ENCODE measurements at places on chromosomes 16 and 17. TPM values are rescaled to one million over a fixed set of nuclear protein-coding genes. Genes with fewer than 3 reads are reported as not detected.

The CHST4 gene
- total RNA-seq = 0.47 TPM

DNA sequence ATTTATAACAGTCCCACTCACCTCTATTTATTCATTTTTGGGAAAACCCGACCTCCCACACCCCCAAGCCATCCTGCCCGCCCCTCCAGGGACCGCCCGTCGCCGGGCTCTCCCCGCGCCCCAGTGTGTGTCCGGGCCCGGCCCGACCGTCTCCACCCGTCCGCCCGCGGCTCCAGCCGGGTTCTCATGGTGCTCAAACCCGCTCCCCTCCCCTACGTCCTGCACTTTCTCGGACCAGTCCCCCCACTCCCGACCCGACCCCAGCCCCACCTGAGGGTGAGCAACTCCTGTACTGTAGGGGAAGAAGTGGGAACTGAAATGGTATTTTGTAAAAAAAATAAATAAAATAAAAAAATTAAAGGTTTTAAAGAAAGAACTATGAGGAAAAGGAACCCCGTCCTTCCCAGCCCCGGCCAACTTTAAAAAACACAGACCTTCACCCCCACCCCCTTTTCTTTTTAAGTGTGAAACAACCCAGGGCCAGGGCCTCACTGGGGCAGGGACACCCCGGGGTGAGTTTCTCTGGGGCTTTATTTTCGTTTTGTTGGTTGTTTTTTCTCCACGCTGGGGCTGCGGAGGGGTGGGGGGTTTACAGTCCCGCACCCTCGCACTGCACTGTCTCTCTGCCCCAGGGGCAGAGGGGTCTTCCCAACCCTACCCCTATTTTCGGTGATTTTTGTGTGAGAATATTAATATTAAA lies 638 bp upstream of the TMEM88 start:
- no peak for DNase-seq

- no peak for DNase-seq
Measured at GRCh38 chr16:57107321-57107922, 15.0 kb downstream of the CPNE2 start.

- no peak for DNase-seq
Measured at GRCh38 chr17:65809366-65809765, 247.9 kb upstream of the AXIN2 start.

DNA sequence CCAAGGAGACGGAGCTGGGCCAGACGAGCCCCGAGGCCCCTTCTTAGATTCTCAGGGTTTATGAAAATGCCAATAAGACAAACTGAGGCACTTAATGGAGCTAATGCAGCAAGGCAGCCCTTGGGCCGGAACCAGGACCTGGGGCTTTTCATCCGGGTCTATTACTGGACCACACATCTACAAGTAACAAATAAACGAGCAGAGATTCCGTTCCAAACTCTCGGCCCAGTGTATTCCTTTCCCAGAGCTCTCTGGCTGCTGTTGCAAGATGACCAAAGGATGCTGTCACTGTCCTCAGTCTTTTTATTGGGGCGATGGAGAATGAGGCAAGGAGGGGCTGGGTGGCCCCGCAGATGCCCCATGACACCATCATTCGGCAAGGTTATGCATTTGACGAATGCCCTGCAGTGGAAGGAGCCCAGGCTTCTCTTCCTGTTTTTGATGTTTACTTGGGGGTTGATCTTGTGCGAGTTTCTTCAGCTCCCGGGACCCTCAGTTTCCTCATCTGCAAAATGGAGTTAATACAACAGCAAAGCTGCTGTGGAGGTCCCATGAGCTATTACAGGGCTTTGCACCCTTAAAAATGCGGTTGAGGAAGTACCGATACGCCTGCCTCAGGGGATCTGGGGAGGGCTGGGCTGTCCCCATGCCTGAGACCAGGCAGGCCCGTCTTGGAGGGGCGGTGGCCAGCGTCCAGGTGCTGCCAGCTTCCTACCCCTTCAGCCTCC lies 1.1 kb upstream of the NTN1 start:
- DNase-seq = no peak

- no peak for DNase-seq
Measured at GRCh38 chr17:40912486-40913210, 24.8 kb downstream of the KRT23 start.

DNA sequence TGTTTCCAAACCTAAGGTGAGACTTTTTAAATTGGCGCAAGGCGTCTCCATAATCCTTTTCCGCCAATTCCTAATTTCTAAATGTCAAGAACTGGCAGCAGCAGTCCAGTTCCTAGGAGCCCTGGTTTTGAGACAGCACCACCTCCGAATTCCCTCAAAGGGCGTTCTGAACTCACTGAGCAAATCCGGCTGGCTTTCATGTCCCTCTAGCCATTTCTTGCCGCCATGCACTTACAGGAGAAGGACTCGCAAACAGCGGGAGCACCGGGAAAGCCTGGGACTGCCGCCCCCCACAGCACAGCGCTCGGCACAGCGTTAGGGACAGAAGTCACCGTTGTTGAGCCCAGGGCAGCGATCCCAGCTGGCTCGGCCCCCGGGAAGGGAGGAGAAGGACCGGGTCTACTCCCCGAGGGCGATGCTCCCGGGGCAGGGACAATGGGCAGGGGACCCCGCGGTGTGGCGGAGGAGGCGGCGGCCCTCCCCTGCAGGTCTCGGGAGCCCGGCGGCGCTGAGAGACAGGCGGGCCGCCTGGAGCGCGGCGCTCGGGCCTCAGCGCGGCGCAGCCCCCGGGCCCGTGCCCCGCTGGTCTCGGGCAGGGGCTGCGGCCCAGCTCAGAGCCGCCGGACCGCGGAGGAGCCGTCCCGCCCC lies 545 bp downstream of the ARHGAP17 start:
- peak; percentile 44 for DNase-seq

- DNase-seq = no peak
Measured at GRCh38 chr17:57528058-57528451, 217.0 kb downstream of the CCDC182 start.

- DNase-seq = no peak
Measured at GRCh38 chr17:39541652-39542051, 66.1 kb downstream of the NEUROD2 start.

The CCNF gene
- total RNA-seq = 35.9 TPM

GRCh38 chr16:3150346-3151218 lies 15.8 kb downstream of the ZNF213 start:
- DNase-seq = peak; percentile 95

DNA sequence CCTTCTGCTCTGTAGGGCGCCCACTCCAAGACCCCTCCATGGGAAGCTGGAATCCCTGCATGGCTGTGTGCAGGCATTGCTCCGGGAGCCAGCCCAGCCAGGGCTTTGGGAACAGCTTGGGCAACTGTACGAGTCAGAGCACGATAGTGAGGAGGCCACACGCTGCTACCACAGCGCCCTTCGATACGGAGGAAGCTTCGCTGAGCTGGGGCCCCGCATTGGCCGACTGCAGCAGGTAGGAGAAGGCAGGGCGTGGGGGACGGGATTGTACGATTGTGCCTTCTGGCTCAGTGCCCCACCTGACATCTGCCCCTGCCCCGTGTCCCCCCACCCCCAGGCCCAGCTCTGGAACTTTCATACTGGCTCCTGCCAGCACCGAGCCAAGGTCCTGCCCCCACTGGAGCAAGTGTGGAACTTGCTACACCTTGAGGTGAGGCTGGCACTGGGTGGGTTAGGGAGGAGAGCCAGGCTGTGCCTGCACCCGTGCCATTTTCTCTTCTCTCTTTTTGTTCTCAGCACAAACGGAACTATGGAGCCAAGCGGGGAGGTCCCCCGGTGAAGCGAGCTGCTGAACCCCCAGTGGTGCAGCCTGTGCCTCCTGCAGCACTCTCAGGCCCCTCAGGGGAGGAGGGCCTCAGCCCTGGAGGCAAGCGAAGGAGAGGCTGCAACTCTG lies 8.7 kb upstream of the TMEM88 start:
- DNase-seq = no peak

GRCh38 chr17:44568945-44569858 lies 11.9 kb downstream of the FZD2 start:
- peak; percentile 58 for DNase-seq

The KRT12 gene
- not detected for total RNA-seq

- DNase-seq = no peak
Measured at GRCh38 chr16:68664297-68664696, 19.2 kb downstream of the CDH3 start.

DNA sequence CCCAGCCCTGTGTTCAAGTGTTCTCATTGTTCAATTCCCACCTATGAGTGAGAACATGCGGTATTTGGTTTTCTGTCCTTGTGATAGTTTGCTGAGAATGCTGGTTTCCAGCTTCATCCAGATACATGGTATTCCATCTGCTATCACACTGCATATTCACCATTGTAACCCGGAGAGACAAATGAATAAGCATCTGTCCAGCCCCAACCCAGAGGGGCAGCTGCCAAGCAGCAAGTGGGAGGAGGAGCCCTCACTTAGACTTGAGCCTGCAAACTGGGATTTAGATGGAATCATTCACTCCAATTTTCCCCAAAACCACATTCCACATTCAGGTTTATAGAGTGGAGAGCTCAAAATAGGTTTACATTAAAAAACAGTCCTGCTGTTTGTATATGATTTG lies 41.6 kb downstream of the SHISA6 start:
- no peak for DNase-seq

The PGAP3 gene
- 9.5 TPM for total RNA-seq

GRCh38 chr17:54013072-54013471 lies 190.3 kb downstream of the KIF2B start:
- DNase-seq = no peak

DNA sequence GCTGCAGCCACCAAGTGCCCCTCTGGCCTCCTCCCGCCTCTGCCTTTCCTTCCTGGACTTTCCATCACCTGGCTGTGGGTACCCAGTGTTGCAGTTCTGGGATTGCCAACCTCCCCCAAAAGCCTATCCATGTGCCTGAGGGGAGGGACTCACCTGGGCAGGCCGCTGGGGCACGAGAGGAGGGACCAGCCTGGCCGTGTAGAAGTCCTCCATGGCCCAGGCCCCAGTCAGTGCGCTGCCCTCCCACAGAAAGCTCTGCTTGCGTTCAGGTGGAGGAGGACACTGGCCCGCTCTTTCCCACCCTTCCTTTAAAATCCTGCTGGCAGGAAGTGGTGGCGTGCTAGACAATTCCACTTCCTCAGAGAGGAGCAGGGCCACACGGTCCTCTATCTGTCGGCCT lies 14.2 kb downstream of the SLX4 start:
- no peak for DNase-seq

The PDE6G gene
- not detected for total RNA-seq

The FOXL1 gene
- not detected for total RNA-seq

The DOK4 gene
- 19.3 TPM for total RNA-seq

The TNP2 gene
- total RNA-seq = not detected

DNA sequence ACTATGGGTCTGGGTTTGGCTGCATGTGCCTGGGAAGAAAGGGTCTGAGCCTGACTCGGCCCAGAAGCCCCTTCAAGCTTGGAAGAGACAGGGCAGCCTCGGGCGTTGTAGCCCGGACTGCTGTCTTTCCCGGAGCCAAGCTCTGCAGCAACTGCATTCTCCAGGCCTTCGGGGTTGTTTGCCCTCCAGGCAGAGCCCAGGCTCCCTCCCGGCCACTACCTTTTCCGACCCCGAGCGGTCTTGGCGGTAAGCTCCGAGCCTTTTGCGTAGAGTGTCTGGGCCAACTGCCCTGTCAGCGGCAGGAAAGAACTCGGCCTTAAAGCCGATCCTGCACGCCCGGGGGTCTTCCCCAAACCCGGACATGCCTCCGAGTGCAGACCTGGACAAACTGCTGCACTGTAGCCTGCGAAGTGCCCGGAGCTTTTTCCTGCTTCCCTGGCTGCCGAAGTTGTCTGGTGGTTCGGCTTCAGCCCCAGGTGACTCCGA lies 1.3 kb downstream of the LHX1 start:
- no peak for DNase-seq

The NAGPA gene
- 43.8 TPM for total RNA-seq

DNA sequence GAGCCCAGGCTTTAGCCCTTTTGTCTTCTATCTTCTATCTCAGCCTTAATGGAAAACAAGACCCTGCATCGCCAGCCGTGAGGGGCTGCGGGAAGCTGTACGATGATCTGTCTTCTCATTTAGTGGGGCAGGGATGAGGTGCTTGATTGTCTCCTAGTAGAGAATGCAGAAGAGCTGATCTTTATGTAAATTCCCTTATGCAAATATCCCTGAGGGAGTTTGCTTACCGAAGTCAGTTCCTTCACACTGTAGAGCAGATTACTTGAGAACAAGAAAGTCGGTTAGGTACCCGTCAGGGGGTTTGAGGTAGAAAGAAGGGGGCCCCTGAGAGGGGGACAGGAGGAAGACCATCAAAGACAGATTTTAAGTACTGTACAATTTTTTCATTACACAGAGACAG lies 66.2 kb downstream of the IRF8 start:
- DNase-seq = no peak

- DNase-seq = no peak
Measured at GRCh38 chr17:66480802-66481201, 178.4 kb downstream of the PRKCA start.

The TM4SF5 gene
- not detected for total RNA-seq

GRCh38 chr16:66175636-66176035 lies 190.9 kb upstream of the CDH5 start:
- DNase-seq = no peak

DNA sequence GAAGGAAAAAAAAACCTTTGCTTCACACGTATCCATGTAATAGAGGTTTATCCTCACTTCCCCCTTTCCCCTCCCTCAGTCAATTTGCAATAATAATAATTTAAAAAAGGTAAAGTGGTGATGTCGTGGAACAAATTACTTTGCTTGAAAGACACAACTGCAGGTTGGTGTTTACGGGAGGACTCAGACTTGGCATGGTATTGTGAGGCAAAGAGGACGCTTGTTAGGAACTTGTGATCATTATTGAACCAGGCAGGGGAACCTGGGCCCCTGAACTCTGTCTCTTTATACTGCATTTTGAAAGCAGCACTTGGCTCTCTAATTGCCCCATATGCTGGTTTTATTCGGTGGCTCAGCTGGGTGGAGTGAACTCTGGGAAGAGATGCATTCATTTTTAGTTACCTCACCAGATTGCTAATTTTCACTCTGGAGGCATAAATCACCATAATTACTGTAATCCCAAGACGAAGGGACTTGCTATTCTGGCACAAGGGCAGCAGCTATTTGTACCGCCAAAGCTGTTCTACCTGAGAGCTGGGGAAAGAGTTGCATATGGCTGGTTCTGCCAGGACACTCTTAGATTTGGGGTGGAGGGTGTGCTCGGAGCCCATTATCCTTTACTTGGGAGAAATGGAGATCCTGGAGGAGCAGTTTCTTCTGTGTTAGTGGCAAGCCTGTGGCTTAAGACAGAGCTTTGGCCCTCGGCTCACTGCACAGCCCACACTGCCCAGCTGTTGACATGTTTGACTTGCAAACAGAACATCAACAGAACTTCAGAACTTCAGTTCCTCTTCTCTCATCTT lies 5.7 kb upstream of the DHX8 start:
- no peak for DNase-seq

DNA sequence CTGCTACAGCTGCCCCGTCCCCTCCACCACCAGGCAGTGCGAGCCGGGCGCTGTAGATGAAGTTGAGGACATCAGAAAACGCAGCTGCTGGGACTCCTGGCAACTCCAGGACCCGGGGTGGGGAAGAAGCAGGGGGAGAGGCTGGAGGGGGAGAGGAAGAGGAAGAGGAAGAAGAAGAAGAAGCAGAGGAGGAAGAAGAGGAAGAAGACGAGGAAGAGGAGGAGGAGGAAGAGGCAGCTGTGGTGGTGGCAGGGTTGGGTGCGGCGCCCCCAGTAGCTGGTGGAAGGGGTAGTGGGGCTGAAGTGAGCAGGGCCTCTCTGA lies 13.2 kb downstream of the ZBTB4 start:
- no peak for DNase-seq

The GAS2L2 gene
- not detected for total RNA-seq

The DPEP1 gene
- total RNA-seq = not detected

The SLC13A2 gene
- not detected for total RNA-seq
